EH (cell line): ENCODE measurements at places on chromosomes 2 and 18.

- peak; percentile 77 for DNase-seq
Measured at GRCh38 chr2:20573620-20574422, 77.1 kb downstream of the HS1BP3 start.

DNA sequence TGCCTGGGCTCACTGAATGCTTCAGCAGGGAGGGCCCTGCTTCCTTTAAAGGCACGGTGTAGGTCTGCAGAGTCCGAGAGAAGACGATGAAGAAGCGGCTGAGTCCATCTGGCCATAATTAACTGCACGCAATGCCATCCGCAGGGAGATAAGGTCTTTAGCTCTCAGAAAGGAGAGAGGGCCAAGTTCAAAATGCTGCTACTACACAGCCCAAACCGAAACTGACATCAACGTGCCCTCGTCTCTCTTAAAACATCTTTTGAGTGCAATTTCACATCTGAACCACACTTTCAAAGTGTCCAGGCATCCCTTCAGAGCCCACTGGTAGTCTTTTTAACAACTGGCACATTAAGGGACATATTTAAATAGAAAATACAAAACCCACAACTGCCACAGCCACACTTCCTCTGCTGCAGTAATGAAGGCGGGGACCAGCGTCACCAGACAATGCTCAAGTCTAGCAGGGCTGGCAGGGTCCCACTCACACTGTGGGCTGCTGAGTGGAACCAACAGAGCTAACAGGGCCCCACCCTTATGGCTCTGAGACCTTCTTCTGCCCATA lies 35.8 kb downstream of the ST3GAL5 start:
- DNase-seq: peak; percentile 78

DNA sequence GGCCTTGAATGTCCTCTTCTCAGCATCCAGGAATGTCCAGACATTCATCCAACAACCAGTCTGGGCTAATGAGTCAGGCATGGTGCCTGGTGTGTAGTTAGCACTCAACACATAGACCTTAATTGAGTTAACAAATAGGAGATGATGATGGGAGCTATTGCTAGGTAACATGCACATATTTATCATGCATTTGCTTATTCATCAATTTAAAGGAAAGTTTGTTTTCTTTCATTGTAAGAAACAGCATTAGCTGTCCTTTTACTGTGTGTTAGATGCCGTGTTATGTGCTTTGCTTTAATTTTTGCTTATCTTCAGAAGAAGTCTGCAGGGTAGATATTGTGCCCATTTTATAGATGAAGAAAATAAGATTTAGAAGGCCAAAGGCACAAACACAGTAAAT lies 43.2 kb downstream of the TSN start:
- no peak for DNase-seq

DNA sequence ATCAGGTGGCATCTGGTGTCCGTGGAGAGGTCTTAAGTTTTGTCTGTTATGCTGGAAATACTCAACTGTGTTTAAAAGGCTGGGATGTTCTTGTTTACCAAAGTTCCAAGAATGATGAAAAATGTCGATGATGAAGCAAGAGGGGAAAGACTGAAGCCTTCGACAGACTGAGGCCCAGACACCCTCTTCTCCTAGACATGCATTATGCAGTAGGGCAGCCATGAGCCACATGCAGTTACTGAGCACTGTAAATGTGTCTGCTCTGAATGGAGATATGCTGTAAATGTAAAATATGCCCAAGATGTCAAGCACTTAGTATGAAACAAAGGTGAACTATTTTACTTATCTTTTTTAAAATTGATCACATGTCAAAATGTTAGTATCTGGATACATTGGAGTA lies 163.1 kb downstream of the GALNT14 start:
- no peak for DNase-seq

GRCh38 chr2:218343591-218343990 lies 13.1 kb upstream of the CATIP start:
- DNase-seq: peak; percentile 64

- DNase-seq: no peak
Measured at GRCh38 chr2:151087377-151087776, 174.3 kb downstream of the RBM43 start.

DNA sequence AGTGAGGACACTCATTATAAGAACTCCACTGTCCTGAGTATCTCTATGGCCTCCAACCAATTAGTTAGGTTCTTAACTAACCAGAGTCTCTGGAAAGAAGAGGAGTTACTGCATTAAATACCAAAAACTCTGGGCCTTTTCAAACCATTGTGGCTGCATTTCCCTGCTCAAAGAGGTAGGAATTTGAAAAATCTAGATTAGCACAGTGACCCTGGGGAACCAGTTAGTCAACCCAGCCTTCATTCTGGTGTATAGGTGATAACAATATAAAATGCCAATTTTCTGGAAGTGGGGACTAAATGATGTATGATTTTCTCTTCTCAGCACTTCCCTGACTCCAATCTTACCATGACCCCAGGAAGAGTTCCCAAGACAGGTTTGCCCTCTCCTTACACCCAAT lies 287.8 kb upstream of the SETBP1 start:
- DNase-seq: no peak
